Spleen (tissue), 13 donors: ENCODE measurements at places on chromosomes 1 and 21.

DNA sequence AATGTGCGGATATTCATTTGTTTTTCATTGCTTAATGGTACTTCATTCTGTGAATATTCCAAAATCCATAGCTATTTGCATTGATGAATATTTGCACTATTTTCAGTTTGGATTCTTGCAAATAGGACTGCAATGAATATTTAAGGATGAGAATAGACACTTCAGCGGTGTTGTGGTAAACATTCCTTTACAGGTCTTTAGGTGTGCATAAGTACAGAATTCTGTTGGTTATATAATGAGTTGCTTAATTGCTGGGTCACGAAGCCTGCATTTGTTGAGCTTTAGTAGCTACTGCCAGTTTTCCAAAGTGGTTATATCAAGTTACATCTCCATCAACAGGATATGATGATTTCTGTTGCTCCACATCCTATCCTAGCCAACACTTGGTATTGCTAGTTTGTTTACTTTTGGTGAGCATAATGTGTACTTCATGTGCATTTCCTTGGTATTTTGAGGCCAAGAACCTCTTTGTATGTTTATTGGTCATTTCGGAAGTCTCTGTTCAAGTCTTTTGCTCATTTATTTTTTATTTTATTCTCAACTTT lies 64.2 kb upstream of the CYYR1 start:
- no peak for DNase-seq

DNA sequence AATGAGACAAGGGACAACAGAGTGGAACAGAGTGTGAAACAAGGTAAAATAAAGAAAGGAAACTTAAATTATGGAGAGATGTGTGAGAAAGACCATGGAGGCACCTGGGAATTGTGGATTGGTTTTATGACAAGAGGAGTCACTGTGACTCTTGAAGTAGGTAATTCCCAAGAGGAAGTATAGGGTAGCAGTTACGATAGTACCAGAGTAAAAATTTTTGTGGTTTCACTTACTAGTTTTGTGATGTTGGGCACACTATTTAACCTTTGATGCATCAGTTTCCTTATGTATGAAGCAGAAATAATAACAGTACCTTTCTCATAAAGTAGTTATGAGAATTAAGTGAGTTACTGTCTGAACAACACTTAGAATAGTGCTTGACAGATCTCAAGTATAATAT lies 267.9 kb upstream of the DPYD start:
- no peak for DNase-seq

DNA sequence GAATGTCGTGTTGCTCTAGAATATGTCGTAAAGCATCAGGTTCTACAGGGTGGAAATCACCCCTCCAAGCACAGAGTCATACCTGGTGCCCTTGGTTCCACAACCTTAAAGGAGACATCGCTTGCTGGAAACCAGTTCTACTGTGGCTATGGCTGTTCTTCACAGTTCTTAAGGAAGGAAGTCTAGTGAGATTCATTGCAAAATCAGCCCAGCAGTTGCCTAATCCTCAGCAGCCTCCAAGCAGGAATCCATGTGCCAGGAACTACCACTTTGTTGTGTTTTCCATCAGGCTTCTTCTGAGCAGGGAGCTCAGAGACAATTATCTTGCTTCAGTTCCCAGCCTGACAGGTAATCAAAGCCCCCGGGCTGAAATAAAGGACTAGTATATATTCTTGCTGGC lies 45.0 kb upstream of the SLC35F3 start:
- no peak for DNase-seq

DNA sequence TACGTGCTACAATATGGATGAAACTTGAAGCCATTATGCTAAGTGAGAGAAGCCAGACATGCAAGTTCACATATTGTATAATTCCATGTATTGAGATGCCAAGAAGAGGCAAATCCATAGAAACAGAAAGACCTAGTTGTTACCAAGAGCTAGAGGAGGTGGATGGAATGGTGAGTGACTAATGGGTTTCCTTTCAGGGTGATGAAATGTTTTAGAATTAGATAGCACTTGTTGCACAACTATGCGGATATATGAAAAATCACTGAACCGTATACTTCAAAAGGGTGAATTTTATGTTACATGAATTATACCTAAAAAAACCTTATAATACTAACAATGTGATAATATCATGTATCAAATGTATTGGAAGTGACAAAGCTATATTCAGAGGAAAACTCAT lies 18.1 kb downstream of the EPHA10 start:
- no peak for DNase-seq

- DNase-seq = no peak
Observed at GRCh38 chr21:23578027-23578426, 2029.3 kb downstream of the MRPL39 start.

- DNase-seq = no peak
Observed at GRCh38 chr21:42019101-42019605, 9.0 kb upstream of the ZBTB21 start.

DNA sequence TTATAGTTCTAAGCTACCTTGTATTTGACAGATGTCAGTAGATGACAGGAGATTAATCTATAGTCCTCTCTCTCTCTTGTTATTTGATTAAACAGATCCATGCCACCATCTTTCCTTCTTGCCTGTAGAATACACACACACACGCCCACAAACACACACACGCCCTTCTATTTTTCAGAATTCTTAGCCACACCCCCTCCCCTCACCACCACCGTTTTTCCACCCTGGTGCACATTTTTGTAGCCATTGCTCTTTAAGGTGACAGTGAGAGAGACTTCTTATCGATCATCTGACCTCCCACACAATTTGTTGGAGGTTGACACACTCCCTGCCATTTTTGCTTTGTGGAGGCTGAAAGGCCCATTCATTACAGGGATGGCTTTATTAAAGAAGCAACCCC lies 123.2 kb downstream of the NTNG1 start:
- no peak for DNase-seq

DNA sequence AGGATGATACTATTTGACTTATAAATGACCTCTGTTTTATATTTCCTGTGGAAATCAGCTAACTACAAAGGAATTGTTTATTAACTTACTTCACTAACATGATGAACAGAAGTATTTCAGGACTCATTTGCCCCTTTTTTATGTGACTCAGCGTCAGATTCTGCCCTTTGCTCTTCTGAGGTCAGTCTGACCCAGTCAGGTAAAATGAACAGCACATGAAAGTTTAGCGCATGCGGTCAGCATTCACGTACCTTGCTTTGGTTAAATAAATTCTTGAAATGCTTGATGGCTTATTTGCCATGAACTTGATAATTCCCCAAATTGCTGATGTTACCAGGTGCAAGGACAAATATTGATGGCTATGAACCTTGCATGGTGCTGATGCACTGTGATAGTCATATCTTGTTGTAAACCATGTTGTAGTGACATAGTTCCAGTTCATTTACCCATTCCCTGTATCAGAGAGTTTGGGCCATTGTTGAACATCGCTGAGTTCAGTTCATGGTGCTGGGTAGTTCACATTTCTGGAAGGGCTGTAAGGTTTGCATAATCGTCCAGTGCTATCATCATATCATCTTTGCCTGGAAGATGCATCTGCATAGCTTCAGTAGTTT lies 133.4 kb downstream of the NFIA start:
- no peak for DNase-seq

DNA sequence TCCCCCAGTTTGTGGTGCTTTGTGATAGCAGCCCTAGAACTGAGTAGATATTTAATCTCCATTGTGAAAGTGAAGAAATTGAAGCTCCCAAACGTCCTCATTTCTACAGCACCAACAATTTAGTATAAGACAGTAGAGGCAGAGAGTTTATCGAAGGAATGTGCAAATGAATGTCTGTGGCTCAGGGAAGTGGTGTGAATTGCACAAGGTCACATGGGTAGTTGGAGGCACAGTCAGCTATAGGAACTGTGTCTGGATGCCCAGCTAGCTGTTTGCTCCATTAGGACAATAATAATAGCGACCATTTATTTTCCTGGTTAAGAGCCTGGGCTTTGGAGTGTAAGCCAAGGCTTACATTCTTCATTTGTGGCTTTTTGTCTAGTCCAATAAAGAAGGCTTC lies 144.4 kb upstream of the USP24 start:
- no peak for DNase-seq

DNA sequence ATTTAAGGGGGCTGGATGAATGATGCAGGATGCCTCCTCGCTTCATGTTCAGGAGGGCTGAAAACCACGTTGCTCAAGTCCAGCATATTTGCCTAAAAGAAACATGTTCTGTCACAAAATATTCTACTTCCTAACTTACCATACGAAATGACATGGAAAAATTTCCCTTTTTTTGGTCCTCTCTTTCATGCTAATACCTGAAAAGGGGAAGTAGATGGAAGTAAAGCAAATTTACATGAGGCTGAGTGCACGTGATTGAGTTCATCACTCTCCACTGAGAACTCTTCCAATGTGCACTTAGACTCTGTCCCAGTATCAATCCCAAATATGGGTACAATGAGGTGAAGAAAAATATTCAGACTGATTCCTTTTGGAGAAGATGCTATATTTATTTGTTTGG lies 23.0 kb downstream of the XCL2 start:
- no peak for DNase-seq

DNA sequence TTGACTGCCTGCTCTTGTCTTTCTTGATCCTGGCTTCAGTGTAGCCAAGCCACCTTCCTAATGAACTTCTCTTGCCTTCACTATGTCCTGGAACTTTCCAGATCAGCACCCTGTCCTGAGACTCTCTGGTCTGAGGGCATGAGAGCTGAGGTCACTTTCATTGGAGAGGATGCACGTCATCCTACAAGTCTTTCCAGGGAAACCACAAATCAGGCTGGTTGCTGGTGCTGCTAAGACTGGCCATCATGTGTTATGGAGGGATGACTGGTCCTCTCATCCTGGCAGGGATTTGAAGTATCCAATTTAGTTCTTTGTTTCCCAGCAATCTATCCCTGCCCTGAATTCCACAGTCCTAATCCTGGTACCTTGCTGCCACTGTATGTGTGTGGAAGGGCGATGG lies 228.6 kb downstream of the GPATCH2 start:
- DNase-seq = no peak

- no peak for DNase-seq
Observed at GRCh38 chr1:115501476-115501875, 140.3 kb upstream of the VANGL1 start.

DNA sequence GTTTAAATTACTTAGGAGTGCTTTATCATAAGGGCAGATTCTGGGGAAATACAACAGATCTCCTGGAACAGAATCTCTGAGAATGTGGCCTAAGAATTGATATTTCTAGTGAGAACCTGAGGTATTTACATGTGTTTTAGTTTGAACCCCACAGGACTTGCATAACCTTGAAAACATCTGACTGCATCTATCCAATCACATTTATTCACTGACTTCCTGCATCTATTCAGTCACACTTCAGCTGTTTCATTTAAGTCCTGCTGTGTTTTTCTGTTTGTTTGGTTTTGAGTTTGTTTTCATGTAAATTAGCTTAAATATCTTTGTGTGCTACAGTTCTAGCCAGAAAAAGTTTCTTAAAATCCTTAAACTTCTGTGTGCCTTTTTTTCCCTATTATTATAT lies 1260.7 kb downstream of the PLA2G4A start:
- no peak for DNase-seq

DNA sequence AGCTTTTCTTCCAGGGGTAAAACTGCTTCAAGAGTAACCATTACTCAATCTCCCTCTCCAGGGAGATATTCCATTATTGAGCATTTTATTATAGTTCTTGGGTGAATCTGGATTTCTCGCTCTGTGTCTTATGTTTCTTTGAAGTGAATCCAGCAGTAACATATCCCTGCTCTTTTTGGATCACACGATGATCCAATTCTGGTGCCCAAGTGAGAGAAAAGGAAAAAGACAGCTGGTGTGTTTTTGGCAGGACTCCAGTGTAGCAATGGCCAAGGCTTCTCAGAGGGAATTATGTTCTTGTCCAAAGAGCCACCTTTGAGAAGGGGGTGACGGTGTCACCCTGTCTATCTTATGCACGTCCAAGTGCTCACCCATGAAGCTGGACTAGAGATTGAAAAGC lies 140.3 kb upstream of the ERRFI1 start:
- DNase-seq = no peak

DNA sequence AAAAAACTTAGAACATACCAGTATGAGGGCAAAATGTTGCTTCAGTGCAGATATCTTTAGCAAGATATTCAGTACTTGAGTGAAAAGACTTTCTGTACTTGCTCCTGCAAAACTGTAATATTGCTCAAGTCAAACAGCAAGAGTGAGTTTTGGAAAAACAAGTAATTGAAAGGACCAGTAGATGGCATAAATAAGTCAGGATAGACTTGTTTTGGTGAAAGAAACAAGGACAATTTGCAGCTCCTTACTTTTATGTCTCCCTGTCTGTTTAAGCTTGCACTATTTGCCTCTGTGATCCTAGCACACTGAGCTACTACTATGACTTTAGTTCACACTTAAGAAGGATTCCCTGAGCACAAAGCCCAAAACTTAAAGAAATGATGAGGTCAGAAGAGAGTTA lies 39.1 kb downstream of the IFI44 start:
- DNase-seq = no peak

DNA sequence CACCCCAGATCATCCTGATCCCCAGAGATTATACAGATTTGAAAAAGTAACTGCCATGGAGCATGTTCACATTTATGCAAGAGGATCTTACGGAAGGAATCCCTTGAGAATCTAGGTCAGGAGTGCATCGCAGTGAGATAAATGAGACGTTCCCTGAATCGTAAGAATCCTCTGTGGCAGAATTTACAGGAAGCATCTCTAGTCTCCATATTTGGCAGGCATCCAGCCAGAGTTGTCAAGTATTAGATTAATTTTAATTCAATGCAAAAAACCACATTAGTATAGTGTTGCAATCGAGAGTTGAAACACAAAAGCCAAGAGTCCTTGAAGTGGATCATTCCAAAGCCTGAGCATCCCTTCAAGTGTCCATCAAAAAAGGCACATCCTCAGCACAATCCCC lies 100.8 kb downstream of the RRAGC start:
- no peak for DNase-seq

GRCh38 chr1:204931313-204931712 lies 60.7 kb downstream of the NFASC start:
- no peak for DNase-seq

- no peak for DNase-seq
Observed at GRCh38 chr1:243316366-243316989, 60.6 kb downstream of the SDCCAG8 start.

GRCh38 chr1:243388276-243388675 lies 132.4 kb downstream of the SDCCAG8 start:
- DNase-seq = no peak

GRCh38 chr1:32350785-32351398 lies 11.4 kb downstream of the FAM229A start:
- DNase-seq = peak; percentile 93

- no peak for DNase-seq
Observed at GRCh38 chr1:159857889-159858288, 4.6 kb downstream of the VSIG8 start.

GRCh38 chr1:15146142-15146680 lies 7.3 kb upstream of the TMEM51 start:
- no peak for DNase-seq

- no peak for DNase-seq
Observed at GRCh38 chr21:34201001-34201400, 127.6 kb downstream of the MRPS6 start.

- no peak for DNase-seq
Observed at GRCh38 chr1:178119628-178120027, 25.7 kb downstream of the RASAL2 start.

GRCh38 chr1:170284016-170284415 lies 138.3 kb downstream of the NTMT2 start:
- no peak for DNase-seq
